Uterus (tissue), 4 donors: ENCODE measurements at places on chromosomes 2 and 18.

DNA sequence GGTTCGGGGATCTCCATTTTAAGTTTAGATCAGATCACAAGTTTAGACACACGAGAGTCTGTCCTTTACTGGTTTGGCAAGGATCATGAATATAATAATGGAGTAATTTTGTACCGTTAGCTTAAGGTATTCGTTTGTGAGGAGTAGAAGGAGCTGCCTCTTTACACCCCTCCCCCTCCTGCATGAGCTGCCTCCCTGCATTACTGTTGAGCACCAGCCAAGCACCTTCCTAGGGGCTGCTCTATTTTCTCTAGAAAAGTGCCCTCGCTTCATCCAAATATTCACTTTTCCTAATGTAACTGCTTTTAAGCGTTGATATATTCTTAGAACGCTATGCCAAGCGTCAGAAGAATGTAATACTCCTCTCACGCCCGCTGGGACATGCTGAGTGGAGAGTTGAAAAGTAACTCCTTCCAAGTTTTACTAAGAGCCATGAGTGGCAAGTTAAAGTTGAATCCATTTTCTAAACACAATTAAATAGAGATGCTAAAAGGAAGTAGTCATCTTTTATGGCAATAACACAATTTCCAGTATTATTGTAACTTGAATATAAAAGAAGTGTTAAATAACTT is 25.4 kb upstream of the SCN7A start:
- no peak for DNase-seq

GRCh38 chr18:70314151-70314782 is 25.4 kb downstream of the SOCS6 start:
- no peak for DNase-seq

DNA sequence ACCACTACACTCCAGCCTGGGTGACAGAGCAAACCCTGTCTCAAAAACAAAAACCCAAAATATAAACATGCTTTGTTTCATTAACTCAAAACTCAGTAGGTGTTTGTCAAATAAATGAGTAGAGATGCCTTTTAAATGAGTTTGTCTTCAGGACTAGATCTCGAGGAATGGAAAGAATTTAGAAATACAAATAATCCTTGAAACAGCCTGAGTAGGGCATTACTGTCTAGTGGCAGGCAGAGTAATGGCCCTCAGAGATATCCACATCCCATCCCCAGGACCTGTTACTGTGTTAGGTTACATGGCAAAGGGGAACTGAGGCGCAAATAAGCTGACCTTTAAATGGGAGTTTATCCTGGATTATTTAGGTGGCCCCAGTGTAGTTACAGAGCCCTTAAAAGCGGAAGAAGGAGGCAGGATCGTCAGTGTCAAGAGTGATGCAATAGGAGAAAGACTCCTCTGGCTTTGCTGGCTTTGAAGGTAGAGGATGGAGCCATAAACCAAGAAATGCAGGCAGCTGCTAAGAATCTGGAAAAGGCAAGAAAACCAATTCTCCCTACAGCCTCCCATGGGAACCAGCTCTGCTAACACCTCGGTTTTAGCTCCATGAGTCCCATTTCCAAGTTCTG is 63.0 kb downstream of the CABLES1 start:
- no peak for DNase-seq

DNA sequence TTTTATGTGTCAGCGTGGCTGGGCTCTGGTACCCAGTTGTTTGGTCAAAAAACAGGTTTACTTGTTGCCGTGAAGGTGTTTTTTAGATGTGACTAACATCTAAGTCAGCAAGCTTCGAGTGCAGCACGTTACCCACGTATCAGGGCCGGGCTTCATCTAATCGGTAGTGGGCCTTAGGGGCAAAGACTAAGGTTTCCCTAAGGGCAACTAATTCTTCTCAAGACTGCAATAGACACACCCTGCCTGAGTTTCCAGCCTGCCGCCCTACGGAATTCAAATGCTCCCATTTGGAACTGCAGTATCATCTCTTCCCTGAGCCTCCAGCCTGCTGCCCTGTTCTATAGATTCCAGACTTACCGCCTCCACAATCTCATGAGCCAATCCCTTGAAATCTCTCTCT is 27.7 kb downstream of the FHL2 start:
- DNase-seq: no peak
